ENCODE measurements at places on chromosomes 6 and 20.

DNA sequence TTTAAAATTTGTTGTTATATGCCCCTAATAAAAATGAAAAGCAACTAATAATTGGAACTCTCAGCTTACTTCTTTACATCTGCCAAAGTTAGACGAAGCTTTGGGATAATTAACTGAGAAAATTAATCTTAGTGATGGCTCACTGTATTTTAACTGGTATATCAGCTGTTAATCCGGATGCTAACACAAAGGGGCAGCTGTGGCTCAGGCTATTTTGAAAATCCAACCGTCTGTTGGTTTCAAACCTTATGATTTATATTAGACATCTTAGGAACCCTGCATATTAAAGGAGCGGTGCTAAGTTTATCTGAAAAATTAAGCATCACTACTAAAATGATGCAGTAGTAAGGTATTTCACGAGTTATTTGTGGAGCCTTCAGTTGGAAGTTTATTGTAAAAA is 96.6 kb downstream of the AKAP7 start:
- DNase-seq, result no peak

- DNase-seq, result no peak
These were observed 112.5 kb downstream of the WDR27 start for GRCh38 chr6:169589293-169589692.

DNA sequence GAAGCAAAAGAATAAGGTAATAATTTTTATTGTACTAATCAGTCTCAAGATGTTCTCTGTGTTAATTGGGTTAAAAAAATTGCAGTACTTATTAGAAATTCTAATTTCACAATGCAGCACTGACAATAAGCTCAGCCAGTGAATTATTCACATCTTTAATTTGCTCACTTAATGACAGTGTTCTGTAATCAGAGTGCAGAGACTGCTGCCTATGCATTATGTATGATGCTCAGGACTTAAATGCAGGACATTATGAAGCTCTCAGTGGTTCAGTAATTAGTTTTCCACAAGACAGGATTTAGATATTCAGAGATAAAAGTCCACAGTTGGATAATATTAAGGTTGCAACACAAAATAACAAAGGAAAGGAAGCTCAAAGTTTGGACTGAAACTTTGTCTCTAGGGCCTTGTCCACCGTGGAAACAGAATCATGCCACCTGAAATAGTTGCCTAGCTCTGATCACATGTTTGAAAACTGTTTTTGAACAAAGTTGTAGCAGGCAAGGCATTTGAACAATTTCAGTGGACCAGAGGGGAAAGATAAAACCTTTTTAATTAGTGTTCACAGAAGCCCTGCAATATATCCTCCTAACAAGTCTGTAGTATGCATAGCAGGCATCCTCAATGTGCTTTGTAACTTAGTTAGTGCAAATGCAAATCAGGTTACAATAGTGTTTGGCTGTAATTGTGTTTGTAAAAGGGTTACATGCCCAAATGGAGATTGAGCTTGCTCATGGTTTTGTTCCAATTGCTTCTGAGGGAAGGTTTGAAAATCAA is 23.7 kb upstream of the MMS22L start:
- DNase-seq, result no peak

DNA sequence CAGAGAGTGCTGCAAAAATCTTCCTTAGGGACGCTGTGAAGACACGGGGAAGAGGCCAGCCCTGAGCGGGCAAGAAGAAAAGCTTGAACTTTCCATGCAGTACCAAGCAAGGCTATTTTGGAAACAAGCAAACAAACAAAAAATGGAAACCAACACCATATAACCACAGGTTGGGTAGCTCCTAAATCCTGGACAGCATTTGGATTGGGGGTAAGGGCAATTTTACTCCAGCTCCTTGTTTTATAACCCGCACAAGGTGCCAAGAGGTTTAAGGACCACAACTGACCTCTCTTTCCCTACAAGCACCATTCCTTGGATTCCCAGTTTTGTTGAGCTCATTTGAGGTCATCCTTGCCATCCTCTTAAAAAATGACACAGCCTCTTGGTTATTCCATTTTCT is 31.4 kb upstream of the SMIM29 start:
- DNase-seq, result no peak

GRCh38 chr20:5596401-5597193 is 153.6 kb upstream of the SHLD1 start:
- no peak for DNase-seq

DNA sequence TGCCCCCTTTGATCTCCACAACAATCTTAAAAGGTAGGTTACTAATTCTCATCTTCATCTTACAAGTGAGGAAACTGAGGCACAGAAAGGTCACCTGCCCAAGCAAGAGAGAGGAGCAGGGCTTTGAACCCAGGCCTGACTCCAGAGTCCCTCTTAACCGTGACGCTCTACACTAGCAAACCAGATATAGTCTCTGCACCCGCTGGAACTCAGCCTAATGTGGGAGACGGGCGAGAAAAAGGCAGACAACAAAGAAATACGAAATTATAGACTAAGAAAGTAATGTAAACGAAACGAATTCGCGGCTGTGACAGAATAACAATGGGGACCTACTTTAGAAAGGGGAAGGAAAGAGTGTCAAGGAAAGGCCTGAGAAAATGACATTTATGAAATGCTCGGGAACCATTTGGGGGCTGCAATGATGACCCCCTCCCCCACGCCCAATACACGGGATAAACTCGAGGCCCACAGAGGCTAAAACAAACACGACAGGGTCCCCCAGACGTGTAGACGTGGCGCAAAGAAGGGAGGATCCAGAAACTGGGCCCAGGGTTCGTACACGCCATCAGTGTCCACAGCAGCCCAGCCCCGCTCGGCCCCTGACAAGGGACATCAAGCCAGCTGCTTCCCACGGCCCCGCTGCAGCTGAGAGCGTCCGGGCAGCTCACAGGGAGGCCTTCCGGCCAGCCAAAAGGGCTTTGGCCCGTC is 637 bp downstream of the TRPC4AP start:
- no peak for DNase-seq

GRCh38 chr6:127146932-127147331 is 28.5 kb downstream of the RSPO3 start:
- no peak for DNase-seq

GRCh38 chr6:29746846-29747687 is 23.8 kb downstream of the HLA-F start:
- DNase-seq, result no peak

- no peak for DNase-seq
These were observed 23.8 kb upstream of the SMOC2 start for GRCh38 chr6:168417191-168417590.

Measured in GM12891 (cell line).